ENCODE measurements at places on chromosomes 5 and 9. TPM values are rescaled to one million over a fixed set of nuclear protein-coding genes. Genes with fewer than 3 reads are reported as not detected.

GRCh38 chr5:91189480-91190313, 193.4 kb downstream of the ARRDC3 start:
- peak overlapping the region; percentile 7 for H3K4me3 ChIP-seq
- peaks cover 2% of the 10 kb centered on the region for H3K4me1 ChIP-seq
- H3K27me3 ChIP-seq: peaks cover 20% of the 10 kb centered on the region
- no peak for DNase-seq
- H3K36me3 ChIP-seq: no peaks in the 10 kb centered on the region

Gene GAS1
- 0.20 TPM for total RNA-seq

Gene AGXT2
- total RNA-seq: not detected

Gene TMEM167A
- 78.4 TPM for total RNA-seq

- H3K27me3 ChIP-seq: no peaks in the 10 kb centered on the region
- peaks cover 6% of the 10 kb centered on the region for H3K4me1 ChIP-seq
Measured at GRCh38 chr9:135802876-135803419, 101.0 kb downstream of the KCNT1 start.

- H3K27me3 ChIP-seq: peaks cover 1% of the 10 kb centered on the region
- no peak for DNase-seq
- H3K4me1 ChIP-seq: peaks cover 3% of the 10 kb centered on the region
- peaks cover 11% of the 10 kb centered on the region for H3K36me3 ChIP-seq
- no peak overlapping the region for H3K4me3 ChIP-seq
Measured at GRCh38 chr5:10499066-10499465, 57.4 kb downstream of the ROPN1L start.

DNA sequence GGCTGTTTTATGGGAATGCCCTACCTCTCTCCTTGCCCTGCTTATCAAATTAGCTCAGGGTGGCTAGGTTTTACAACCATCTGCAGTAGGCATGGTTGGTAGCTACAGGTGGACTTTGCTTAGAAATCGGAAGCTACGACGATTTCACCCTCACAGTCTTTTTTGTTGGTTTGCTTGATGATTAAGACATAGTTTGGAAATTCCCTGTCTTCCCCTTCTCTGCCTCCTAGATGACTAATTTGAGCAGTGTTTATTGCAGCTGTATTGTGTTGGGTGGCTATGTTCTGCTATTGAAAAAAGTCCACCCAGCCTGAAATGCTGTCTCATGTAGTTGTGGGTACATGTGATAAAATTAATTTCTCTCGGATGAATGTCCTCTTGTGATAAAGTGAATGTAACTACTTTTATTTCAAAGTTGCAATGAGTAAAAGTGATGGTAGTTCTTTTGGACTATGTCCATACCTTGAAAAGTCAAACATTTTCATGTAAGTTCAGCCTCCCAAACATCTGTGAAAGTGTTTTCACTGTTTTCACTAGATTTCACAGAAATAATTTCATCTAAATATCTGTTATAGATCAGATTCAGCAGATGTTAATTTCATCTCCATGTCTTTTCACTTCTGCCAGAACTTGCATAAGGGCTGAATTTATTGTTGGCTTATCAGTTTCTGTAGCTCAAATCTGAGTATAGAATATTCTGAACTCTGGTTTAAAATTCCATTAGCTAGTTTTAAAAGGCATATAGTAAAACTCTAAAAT, 37.3 kb upstream of the FYB1 start:
- no peak for DNase-seq
- peaks cover 4% of the 10 kb centered on the region for H3K36me3 ChIP-seq
- H3K27me3 ChIP-seq: peaks cover 3% of the 10 kb centered on the region
- H3K4me1 ChIP-seq: peaks cover 16% of the 10 kb centered on the region
- H3K27ac ChIP-seq: no peak overlapping the region
- H3K4me3 ChIP-seq: no peak overlapping the region

Gene SHOC1
- not detected for total RNA-seq

Gene MBLAC2
- total RNA-seq: 3.9 TPM

DNA sequence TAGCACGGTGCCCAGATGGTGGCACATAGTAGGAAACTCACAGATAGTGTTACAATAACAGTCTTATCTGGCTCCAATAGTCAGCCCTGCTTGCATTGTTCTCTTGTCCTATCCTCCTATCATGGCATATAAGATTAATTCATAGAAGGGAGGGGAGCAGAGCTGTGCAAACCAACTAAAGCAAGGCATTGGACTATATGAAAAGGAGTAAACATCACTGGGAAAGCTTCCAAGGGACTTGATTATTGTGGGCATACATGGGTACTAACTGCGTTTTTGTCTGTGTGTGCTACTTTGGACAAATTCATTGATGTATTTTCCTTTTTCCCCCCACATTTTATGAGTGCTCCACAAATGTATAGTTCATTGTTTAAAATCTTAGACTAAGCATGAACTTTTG, 43.8 kb upstream of the C5orf47 start:
- no peaks in the 10 kb centered on the region for H3K4me1 ChIP-seq
- DNase-seq: no peak
- H3K4me3 ChIP-seq: no peak overlapping the region
- no peak overlapping the region for H3K27ac ChIP-seq

GRCh38 chr5:6397536-6398269, 19.4 kb upstream of the MED10 start:
- peaks cover 3% of the 10 kb centered on the region for H3K4me1 ChIP-seq
- no peak for DNase-seq
- no peak overlapping the region for H3K27ac ChIP-seq
- H3K36me3 ChIP-seq: no peaks in the 10 kb centered on the region
- H3K27me3 ChIP-seq: peaks cover 7% of the 10 kb centered on the region

GRCh38 chr9:131366761-131367401, 27.0 kb upstream of the PRRC2B start:
- H3K27ac ChIP-seq: no peak overlapping the region
- H3K36me3 ChIP-seq: no peaks in the 10 kb centered on the region
- H3K27me3 ChIP-seq: no peaks in the 10 kb centered on the region
- no peak overlapping the region for H3K4me3 ChIP-seq

Gene CKMT2
- total RNA-seq: not detected

GRCh38 chr9:98558575-98558974, 150.2 kb downstream of the GABBR2 start:
- no peaks in the 10 kb centered on the region for H3K4me1 ChIP-seq
- H3K27me3 ChIP-seq: peaks cover 24% of the 10 kb centered on the region
- no peak overlapping the region for H3K27ac ChIP-seq
- no peak for DNase-seq
- H3K4me3 ChIP-seq: no peak overlapping the region
- H3K36me3 ChIP-seq: no peaks in the 10 kb centered on the region

DNA sequence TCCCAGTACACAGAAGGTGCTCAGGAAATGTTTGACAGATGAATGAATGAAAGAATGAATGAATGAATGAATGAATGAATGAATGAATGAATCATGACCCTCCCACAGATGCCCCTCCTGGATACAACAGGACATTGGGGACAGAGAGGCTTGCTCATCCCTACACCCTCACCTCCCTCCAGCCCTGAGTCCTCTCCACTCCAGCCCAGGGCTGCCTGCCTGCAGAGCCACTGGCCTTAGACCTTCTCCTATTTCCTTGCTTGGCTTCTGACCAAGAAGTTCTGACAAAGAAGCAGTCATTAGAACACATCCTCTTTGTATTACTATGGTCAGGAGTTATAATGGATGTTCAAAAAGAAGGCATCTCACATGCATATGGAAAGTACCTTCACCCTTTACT, 240.7 kb upstream of the DAPK1 start:
- no peak overlapping the region for H3K4me3 ChIP-seq
- no peaks in the 10 kb centered on the region for H3K27me3 ChIP-seq
- DNase-seq: no peak

DNA sequence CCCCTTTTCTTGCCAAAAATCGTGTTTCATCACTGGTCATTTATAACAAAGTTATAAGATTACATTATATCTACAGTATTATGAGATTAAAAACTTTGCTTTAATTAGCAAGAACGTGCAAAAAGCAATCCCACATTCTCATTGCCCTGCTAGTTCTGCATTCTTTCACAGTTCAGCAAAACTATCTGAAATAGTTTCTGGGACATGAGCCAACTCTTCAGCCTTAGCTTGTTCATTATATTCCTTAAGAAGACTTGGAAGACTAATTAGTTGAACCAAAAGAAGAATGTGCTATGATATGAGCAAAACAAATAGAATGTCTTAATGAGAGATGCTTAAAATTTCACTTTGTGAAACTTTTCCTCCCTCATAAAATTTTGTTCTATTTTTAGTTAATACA, 76.7 kb downstream of the ITGA1 start:
- H3K4me3 ChIP-seq: no peak overlapping the region
- no peak for DNase-seq

Gene HDAC3
- total RNA-seq: 72.0 TPM

- H3K4me1 ChIP-seq: peaks cover 16% of the 10 kb centered on the region
- DNase-seq: no peak
- peaks cover 27% of the 10 kb centered on the region for H3K27me3 ChIP-seq
- no peak overlapping the region for H3K4me3 ChIP-seq
- no peak overlapping the region for H3K27ac ChIP-seq
- peaks cover 2% of the 10 kb centered on the region for H3K36me3 ChIP-seq
Measured at GRCh38 chr5:33843579-33843978, 48.2 kb downstream of the ADAMTS12 start.

GRCh38 chr9:7104625-7105024, 346.9 kb downstream of the KDM4C start:
- no peaks in the 10 kb centered on the region for H3K4me1 ChIP-seq
- no peak overlapping the region for H3K27ac ChIP-seq
- no peaks in the 10 kb centered on the region for H3K27me3 ChIP-seq
- no peak for DNase-seq

- no peak for DNase-seq
- no peak overlapping the region for H3K27ac ChIP-seq
- peaks cover 6% of the 10 kb centered on the region for H3K4me1 ChIP-seq
- no peaks in the 10 kb centered on the region for H3K27me3 ChIP-seq
- peaks cover 55% of the 10 kb centered on the region for H3K36me3 ChIP-seq
Measured at GRCh38 chr9:7180247-7180646, 422.5 kb downstream of the KDM4C start.

Gene ZNF484
- 13.2 TPM for total RNA-seq

DNA sequence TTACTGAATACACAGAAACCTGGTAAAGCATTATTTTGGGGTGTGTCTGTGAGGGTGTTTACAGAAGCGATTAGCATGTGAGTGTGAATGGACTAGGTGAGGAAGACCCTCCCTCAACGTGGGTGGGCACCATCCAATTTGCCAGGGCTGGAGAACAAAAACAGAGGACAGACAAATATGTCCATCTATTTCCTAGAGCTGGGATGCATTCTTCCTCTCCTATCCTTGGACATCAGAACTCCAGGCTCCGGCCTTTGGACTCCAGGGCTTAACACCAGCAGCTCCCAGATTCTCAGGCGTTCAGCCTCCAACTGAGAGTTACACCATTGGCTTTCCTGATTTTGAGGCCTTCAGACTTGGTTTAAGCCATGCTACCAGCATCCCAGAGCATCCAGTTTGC, 65.8 kb upstream of the CHD1 start:
- no peaks in the 10 kb centered on the region for H3K4me1 ChIP-seq
- H3K36me3 ChIP-seq: no peaks in the 10 kb centered on the region
- H3K4me3 ChIP-seq: no peak overlapping the region
- no peaks in the 10 kb centered on the region for H3K27me3 ChIP-seq
- no peak for DNase-seq

GRCh38 chr9:99722877-99723276, 98.8 kb upstream of the NR4A3 start:
- H3K4me1 ChIP-seq: peaks cover 31% of the 10 kb centered on the region
- H3K27ac ChIP-seq: no peak overlapping the region

Gene LECT2
- not detected for total RNA-seq

Gene HMCN2
- not detected for total RNA-seq

GRCh38 chr9:30757723-30758122, 1626.7 kb upstream of the ACO1 start:
- no peak for DNase-seq
- no peaks in the 10 kb centered on the region for H3K27me3 ChIP-seq
- H3K36me3 ChIP-seq: no peaks in the 10 kb centered on the region
- H3K27ac ChIP-seq: no peak overlapping the region
- H3K4me1 ChIP-seq: no peaks in the 10 kb centered on the region
- no peak overlapping the region for H3K4me3 ChIP-seq

DNA sequence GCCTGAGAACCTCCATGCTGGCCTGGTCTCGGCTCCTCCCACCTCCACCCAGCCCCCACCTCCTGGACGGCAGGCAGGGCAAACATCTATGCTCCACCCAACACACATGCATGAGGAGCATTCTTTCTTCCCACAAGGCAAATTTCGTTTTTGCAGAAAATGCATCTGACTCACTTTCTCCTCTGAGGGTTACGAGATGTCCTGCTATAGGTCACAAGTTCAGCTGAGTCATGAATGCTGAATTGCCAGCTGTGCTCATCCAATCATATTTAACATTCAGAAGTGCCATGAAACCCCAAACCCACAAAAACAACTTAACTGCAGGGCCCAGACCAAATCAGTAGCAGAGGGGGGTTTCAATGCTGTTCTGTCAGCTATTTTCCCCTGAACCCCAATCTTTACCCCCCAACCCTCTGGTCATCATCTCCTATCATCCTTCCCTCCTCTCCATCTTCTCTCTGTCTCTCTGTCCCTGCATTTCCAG, 39.0 kb upstream of the OSMR start:
- no peak for DNase-seq
- H3K27ac ChIP-seq: no peak overlapping the region
- H3K36me3 ChIP-seq: no peaks in the 10 kb centered on the region
- H3K4me1 ChIP-seq: peaks cover 15% of the 10 kb centered on the region
- no peak overlapping the region for H3K4me3 ChIP-seq
- peaks cover 3% of the 10 kb centered on the region for H3K27me3 ChIP-seq

Gene IFNA7
- total RNA-seq: not detected

DNA sequence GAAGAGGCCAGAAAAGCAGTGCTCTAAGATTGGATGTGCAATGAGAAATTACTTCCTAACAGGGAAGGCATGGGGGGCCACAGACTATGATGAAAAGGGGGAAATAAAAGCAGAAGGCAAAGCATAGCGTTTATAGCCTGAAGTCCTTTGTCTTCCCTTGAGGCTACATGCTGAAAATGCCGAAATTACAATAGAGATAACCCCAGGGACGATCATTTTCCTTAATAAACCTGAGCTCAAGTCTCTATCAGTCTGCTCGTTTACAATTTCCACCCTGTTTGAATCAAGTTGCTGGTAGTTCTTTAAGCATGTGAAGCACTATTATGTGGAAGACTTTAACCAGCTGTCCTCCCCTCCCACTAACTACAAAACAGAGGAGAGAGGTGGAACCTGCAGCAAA, 60.4 kb downstream of the FREM1 start:
- H3K4me3 ChIP-seq: no peak overlapping the region
- no peak for DNase-seq
- H3K27ac ChIP-seq: no peak overlapping the region
- H3K27me3 ChIP-seq: peaks cover 5% of the 10 kb centered on the region
- H3K36me3 ChIP-seq: no peaks in the 10 kb centered on the region

DNA sequence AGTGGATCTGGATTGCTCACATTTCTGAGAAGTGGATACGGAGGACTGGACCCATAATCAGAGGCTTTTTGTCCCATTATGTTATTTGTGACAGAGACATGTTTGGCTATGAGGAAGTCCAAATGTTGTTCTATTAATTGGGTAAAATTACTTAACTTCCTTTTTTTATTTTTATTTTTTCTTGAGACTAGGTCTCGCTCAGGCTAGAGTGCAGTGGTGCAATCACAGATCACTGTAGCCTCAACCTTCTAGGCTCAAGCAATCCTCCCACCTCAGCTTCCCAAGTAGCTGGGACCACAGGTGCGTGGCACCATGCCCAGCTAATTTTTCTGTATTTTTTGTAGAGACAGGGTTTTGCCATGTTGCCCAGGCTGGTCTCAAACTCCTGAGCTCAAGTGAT, 11.9 kb upstream of the PGGT1B start:
- DNase-seq: no peak
- no peak overlapping the region for H3K27ac ChIP-seq
- no peaks in the 10 kb centered on the region for H3K27me3 ChIP-seq
- no peak overlapping the region for H3K4me3 ChIP-seq
- no peaks in the 10 kb centered on the region for H3K4me1 ChIP-seq

Gene TRPM6
- total RNA-seq: not detected

Gene CCNI2
- total RNA-seq: 6.4 TPM

GRCh38 chr9:128175102-128175563, 15.1 kb downstream of the BBLN start:
- peak overlapping the region; percentile 24 for H3K27ac ChIP-seq
- H3K36me3 ChIP-seq: peaks cover 46% of the 10 kb centered on the region
- H3K4me1 ChIP-seq: no peaks in the 10 kb centered on the region
- no peak overlapping the region for H3K4me3 ChIP-seq

Measured in activated CD4-positive, alpha-beta memory T cell treated with anti-CD3 and anti-CD28 coated beads, Interleukin-2, amount 10 ng/mL, durations not matched to agents 7 days and 5 days (primary cell).